ENCODE measurements at places on chromosomes 7 and 10.
A peak's percentile ranks its signal among the peaks of the same experiment; 100 is the strongest.

GRCh38 chr10:98924526-98924925, 311.1 kb downstream of the HPSE2 start:
- no peak for DNase-seq

DNA sequence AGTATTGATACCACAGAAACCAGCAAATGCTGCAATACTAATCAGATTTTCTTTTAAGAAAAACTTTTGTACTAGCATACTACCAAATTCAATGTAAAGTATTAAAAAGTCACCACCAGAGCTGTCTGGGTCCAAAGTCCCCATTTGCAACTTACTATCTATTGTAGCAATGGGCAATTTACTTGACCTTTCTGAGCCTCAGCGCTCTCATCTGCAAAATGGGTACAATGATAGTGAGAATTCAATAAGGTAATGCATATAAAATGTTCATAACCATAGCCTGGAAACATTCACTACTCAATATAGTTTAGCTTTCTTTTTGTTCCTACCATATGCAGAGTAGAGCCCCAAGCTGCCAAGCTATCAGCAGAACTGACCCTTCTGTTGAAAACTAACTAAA, 337.2 kb downstream of the ELMO1 start:
- no peak for DNase-seq

GRCh38 chr7:31373337-31374289, 33.1 kb upstream of the NEUROD6 start:
- no peak for DNase-seq

- DNase-seq = no peak
Measured at GRCh38 chr7:42453931-42454361, 216.9 kb upstream of the GLI3 start.

GRCh38 chr10:12471135-12471534, 121.8 kb downstream of the CAMK1D start:
- no peak for DNase-seq

GRCh38 chr10:133377818-133378250, 1.2 kb upstream of the PAOX start:
- no peak for DNase-seq

GRCh38 chr7:96789914-96790313, 80.3 kb upstream of the SEM1 start:
- DNase-seq = no peak

DNA sequence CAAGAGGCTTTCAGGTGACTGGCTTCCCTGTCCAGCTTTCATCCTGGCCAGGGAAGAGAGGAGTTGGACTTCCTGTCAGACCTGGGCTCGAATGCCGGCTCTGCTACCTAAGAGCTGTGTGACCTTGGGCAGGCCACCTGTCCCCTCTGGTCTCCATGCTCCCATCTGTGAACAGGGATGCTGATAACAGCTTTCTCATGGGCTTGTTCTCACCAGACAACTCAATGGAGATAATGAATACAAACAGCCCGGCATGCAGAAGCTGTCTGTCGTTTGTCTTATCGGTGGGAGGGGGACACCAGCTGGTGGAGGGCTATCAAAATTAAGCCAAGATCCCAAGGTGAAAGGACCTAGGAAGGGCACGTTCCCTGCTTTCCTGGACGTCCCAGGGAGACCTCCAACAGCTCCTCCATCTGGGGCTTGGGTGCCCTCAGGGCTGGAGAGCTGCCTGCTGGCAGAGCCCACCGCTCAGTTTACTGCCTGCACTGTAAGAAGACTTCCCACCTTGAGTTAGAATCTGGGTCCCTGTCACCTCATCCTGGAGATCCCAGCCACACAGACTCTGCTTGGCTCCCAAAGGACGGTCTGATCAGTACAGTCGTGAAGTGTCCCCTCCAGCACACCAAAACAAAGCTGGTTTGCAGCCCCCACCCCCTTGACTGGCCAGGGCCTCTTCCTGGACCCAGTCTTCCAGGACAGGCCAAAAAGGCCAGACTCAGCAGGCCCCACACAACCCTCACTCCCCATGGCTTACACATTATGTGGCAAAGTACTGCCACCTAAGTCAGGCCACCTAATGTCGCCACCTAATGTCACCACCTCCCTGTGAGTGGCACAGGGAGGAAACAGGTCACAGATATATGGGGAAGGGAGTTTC, 40.9 kb downstream of the PPIF start:
- no peak for DNase-seq

DNA sequence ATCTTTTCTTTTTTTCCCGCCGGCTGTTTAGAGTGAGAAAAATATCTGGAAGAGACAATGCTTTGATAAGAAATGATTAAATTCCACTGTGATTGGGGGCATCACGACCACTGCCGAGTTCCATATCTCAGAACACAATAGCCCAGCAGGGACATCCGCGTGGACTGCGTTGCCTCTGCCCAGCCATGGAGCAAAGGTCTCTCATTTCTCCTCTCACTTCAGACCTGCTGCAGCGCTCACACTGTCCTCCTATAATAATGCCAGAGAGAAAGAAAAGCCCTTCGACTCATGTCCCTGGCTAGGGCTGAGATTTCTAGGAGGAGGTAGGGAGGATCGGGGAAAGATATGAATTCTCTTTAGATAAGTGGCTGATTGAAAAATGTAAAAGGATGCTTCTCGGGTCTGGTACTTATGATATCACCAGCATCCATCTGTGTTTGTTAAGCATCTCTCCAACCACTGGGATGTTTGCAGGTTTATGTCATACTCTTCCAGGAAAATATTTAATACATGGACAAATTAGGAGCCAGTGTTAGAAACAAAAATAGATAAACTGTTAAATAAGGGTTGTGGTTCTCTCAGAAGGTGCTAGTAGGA, 472.9 kb upstream of the AKR1E2 start:
- no peak for DNase-seq

DNA sequence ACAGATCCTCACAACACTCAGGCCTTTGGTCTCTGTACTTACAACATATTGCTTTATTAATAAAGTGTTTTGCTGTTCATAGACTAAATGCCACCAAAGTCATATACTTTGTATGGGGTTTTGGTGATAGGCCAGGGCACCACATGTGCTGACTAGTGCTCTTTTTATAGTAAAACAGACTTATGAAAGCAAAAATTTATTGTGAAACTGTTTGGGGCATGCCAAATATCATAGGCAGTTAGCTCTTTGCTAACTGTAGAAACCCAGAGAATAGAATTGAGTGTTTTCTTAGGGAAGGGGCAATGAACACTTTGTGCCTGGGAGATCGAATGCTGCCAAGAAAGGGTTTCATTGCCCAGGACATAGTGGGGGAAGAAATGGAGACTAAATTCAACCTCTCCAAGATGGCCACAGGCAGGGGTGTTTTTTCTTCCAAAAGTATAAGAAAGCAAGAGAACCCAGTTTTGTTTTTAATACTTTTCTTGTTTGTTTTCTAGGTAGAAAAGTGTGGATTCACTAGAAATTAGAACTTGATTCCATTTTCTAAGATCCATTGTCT, 142.7 kb downstream of the TRIL start:
- no peak for DNase-seq

DNA sequence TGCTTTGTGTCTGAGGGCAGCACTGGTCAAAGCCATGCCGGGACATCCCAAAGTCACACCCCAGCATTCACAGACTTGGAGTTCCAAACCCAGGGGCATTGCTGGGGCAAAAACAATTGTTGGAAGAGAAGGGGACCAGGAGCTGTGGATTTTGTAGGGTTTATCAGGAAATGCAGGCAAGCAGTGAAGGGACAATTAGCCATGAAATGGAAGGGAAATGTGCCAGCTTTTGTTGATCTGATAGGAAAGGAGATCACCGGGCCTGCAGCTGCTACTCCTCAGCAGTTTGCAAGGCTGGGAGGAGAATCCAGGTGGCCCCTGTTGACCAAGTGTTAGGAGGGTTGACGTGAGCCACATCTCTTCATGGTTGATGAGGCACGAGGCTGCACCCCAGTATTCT, 2.5 kb upstream of the BRI3 start:
- DNase-seq = no peak

DNA sequence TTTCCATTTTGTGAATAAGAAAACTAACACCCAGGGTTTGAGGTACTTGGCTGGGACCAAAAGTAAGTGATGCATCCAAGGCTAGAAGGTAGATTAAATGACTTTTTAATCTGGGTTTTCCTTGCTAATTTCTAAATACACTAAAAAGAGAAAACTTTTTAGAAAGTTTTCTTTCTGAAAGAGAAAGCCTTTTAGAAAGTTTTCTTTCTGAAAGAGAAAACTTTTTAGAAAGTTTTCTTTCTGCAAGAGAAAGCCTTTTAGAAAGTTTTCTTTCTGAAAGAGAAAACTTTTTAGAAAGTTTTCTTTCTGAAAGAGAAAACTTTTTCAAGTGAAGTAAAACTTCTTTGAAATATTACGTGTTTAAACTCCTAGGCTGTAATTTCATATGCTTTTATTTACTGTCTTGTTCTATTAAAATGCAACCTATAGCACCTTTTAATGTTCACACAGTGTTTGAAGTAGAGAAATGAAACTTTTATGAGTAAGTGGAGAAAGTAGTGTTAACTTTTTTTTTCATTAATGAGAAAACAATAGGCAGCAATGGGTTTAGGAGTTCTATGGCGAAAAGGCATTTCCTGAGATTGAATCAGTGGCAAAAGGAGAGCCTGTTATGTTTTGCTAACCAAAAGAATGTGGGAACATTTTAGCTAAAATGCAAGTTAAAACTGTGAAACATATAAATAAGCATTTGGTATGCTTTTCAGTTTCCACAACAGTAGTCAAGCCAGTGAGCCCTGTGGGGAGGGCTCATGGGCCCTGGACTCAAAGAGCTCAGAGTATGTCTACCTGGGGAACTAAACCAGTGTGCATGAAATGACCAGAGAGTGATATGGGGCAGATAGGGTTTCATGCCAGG, 103.7 kb downstream of the RBM20 start:
- DNase-seq = no peak

- no peak for DNase-seq
Measured at GRCh38 chr10:85978566-85979358, 387.8 kb downstream of the GRID1 start.

DNA sequence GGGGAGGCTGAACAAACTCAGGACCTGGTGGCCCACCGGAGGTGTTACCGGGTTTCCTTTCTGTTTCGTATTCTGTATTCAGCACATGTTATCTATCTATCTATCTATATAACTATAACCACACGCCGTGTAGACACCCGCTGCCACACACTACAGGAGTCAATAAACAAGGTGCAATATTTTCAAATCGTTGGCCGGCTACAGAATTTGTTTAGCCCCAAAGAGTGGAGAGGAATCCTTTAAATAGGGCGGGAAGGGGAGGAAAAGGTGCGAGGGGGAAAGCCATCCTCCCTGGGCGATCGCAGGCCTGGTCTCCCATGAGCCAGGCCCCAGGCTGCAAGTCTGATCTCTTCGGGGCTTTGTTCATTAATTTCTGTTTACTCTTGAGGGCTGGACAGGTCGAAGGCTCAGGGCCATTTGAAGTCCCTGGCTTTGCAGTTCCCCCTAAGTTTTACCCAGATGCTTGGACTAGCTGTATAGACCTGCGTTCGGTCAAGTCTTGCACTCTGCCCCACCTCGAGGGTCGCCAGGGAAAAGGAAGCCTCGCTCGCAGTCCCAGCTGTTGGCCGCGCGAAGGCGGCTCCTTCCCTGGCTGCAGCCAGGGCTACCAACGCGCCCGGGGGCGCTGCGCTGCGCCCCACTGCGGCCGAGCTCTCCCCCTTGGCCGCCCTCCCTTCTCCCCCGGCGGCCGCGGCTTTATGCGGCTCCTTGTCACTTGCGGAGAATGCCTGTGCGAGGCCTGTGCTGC, 3.8 kb downstream of the NKX2-3 start:
- DNase-seq = no peak

DNA sequence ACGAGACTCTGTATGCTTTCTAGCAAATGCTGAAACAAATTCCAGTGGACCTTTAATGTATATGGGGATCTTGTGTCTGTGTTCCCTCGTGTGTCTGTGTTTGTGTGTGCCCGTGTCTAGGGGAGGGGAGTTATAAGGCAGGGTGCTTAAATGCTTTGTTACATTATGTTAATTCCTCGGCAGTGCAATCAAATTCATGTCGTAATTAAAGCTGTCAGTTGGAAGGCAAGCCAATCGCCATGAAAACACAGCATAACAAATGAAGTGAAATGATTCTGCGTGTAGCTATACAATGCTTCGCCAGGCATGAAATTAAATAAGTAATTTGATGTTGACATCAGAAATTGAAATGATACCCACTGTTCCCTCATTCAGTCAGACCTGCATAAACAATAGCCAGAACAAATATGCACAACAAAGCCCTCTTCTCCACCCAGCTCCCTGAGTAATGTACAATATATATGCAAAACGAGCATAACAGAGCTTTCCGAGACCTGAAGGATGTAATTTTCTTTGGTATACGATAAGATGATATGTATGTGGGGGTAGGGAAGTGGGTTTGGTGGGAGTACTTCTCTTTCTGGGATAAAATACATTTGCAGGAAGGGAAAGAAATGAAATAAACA, 534.1 kb downstream of the AUTS2 start:
- DNase-seq = no peak

- no peak for DNase-seq
Measured at GRCh38 chr7:96183163-96183670, 138.7 kb downstream of the SLC25A13 start.

GRCh38 chr7:46949270-46949931, 632.5 kb downstream of the TNS3 start:
- DNase-seq = no peak

- DNase-seq = peak; percentile 48
Measured at GRCh38 chr7:25894002-25894901, 257.7 kb upstream of the NFE2L3 start.

DNA sequence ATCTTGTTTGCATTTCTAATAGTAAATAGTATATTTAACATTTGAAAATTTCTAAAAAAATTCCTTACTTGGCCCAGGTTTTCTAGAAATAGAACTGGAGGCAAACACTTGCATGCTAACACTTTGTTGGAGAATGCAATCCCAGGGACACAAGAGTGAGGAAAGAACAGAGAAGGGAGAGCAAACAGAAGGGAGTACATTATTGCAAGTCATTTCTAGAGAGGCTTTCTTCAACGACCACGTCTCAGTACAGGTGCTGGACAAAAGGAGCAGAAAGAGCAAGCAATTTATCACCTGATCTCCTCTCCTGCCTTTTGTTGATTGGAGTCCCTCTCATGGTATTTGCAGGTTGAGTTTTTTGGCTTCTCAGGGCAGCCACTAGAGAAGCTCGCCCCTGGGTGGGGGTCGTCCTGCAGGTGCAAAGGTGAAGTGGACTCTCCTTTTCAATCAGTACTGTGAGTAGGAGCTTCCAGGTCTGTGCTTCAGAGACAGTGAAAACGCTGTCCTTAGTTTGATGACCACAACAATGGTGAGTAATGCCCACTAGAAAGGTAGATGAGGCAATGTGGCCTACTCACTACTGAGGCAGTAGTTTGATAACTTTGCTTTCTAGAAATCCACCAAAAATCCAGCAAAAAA, 5.2 kb downstream of the CPED1 start:
- no peak for DNase-seq

Measured in CD4-positive, alpha-beta T cell treated with Interferon gamma for 1 hour (primary cell).